ENCODE measurements at places on chromosomes 2 and 18.

DNA sequence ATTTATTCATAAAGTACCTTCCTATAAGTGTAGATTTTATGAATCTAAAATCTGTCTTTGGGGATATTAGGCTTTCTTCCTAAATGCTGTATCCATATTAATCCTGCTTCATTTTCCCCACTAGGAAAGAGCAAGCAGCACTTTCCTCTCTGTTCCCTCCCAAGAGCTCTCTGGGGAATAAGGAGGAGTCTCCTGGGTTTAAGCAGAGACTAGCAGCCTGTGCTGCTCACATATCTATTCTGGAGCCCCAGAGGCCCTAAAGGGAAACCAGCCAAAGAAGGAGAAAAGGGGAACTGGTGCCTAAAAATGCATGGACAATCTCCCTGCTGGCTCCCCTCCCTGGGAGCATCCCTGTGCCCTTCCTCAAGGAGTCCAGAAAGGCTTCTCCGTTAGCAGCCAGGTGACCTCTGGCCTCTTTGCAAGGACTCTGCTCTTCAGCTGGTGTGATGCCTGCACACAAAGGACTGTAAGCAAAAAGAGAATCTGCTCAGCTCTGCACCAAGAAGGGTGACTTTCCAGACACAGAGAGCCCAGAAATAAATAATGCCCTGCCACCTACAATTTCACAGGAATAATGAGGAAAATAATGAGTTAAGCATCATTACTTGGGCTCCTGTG is 270.6 kb downstream of the SS18 start:
- DNase-seq, result no peak

DNA sequence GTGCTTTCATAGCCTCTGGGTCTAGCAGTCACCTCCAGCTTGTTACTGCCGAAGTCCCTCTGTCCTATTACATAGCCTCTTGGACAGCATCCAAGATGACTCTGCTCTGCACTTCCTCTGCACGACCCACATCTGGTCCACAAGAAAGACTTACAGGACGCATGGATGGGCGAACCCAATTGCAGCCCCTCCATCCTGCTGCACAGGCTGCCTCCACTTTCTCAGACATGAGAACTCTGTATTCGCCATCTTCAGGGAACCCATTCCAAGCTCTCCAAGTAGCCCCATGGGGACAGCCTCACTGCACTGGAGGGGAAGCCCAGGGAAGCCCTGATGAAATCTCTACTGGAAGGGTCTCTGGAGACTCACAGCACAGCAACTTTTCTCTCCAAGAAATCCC is 172.1 kb downstream of the GFPT1 start:
- no peak for DNase-seq

GRCh38 chr2:186399082-186399644 is 86.9 kb upstream of the ZC3H15 start:
- DNase-seq, result no peak

GRCh38 chr2:138298120-138298814 is 203.3 kb upstream of the SPOPL start:
- DNase-seq, result no peak

GRCh38 chr2:41895334-41895664 is 152.5 kb upstream of the PKDCC start:
- no peak for DNase-seq

GRCh38 chr2:96138179-96139145 is at the start of gene ASTL:
ASTL (minus strand) TSS chr2:96138502; CDS start chr2:96138436, 66 bp downstream.
- peak; percentile 67 for DNase-seq

DNA sequence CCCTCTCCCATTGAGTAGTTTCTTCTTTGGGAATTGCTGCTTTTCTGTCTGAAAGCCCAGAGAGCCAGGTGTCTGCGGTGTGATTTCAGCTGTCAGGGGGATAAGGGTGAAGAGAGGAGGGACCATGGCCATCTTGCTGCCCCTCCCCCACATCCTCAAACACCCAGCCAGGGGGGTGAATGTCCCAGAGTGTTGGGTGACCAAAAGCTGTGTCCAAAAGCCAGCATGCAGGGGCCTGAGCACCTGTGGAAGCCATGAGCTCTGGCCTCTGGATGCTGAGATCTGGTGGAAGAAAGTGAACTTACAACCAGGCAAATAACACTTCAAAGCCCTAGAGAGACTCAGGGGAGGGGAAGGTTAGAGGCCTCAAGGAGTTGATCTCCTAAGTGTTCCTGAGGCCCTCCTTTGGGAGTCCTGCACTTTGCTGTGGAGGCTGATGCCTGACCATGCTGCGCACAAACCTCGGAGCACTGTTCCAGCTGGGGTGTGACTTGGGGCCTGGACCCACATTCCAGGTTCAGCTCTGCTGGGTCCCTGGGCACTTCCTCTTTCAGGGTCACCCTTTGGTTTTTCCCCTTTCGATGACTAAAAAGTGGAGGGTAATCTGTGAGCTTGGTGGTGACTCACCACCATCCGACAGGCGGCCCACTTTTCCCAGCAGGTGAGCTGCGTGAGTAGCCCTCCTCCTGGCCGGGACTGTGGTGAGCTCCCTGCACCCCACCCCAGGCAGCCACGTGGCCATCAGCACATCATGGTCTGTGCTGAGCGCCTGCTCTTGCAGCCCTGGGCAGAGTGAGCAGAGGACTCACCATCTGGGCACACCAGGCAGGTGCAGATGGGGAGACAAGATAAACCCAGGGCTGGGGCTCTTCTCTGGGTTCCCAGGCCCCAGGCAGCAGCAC is 66.8 kb upstream of the FOSL2 start:
- no peak for DNase-seq

DNA sequence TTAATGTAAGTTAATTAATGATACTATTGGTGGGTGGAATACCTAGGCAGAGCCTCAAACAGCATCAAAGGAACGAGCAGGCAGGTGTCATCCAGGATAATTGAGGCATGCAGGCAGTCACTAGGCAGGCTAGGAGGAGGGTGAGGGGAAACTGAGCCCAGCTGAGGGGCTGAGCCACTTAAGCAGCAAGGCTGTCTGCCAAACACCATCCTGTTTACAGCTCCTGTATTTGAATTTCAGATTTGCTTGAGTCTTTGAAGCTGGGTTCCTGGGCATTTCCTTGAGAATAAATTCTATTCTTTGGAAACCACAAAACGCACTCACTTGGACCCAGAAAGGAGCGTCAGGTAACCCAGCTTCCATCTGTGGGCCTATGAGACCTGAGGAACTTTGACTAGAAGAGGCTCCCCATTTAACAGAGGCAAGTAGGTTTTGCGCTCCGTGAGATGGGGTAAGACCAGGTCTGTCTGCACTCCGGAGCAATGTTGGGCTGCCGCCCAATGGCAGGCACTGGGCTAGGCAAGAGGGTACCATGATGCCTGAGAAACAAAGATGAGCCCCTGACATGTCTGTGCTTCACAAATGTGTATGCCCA is 2.0 kb downstream of the EDAR start:
- peak; percentile 20 for DNase-seq

- DNase-seq, result no peak
Measured at GRCh38 chr2:179856205-179856604, 5.2 kb downstream of the ZNF385B start.

- DNase-seq, result no peak
Measured at GRCh38 chr2:232361646-232362045, 16.9 kb upstream of the ALPP start.

- no peak for DNase-seq
Measured at GRCh38 chr2:5921081-5921642, 229.0 kb downstream of the SOX11 start.

GRCh38 chr18:34990597-34990996 is 50.6 kb upstream of the MAPRE2 start:
- no peak for DNase-seq

- DNase-seq, result no peak
Measured at GRCh38 chr2:152344579-152345195, 9.7 kb downstream of the FMNL2 start.

DNA sequence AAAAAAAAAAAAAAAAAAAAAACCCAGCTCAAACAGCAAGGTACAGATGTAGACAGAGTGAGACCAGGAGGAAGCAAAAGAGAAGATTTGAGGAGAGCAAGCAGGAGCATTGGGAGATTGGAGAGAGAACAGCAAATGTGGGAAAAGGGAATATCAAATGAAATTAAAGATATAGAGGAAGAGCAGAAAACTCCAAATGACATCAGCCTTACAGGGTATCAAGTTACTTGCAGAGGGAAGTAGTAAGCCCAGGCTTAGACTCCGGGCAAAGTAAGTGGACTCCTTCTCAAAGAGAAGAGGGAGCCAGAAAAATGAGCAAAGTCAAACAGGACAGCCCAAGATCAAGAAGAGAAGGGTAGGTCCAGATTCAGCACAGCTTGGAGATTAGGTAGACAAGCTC is 93.3 kb upstream of the PPP1CB start:
- no peak for DNase-seq

DNA sequence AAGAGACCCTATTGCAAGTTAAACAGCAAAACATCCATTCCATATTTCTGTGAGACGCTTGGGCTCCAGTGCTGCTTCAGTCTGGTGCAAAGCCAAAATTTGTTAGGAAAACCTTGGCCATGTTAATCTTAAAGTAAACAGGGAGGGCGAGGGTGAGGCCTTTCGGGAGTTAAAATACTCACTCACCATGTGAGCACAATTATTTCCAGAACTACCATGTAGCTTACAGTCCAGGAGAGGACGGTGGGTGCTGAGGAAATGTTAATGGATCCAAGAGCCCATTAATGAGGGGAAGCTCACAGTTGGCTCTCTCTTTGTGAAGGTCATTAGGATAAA is 286.4 kb downstream of the SLC8A1 start:
- DNase-seq, result no peak

DNA sequence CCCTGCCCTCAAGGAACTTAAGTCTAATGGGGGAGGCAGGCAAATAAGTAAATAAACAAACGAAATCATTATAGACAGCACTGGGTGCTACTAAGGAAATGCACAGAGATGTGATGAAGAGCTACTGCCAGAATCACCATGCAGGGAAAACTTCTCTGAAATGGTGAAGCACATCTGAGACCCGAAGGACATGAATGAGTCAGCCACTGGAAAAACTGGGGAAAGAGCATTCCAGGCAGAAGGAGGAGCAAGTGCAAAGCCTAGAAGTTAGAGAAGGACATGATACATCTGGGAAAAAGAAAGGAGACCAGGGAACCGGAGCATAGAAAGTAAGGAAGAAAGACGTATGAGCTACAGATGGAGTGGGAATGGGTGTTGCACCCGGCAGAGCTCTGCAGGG is 56.8 kb downstream of the TGFA start:
- no peak for DNase-seq

DNA sequence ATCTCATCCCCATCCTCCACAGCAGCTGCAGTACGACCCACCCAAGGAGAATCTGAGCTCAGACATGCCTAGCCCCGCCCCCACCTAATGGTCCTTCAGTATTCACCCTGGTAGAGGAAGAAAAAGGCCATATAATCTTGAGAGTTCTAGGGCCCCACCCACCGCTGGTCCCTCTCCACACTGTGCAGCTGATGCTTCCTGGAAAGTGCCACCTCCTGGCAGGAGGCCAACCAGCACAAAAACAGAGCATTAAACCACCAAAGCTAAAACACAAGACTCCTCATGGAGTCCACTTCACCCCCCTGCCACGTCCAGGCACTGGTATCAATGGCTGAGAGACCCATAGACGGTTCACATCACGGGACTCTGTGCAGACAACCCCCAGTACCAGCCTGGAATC is 40.7 kb downstream of the MC4R start:
- DNase-seq, result no peak

- DNase-seq, result no peak
Measured at GRCh38 chr2:44789971-44790721, 151.4 kb upstream of the SIX3 start.

GRCh38 chr2:47078541-47079482 is 76.3 kb downstream of the STPG4 start:
- no peak for DNase-seq

- no peak for DNase-seq
Measured at GRCh38 chr2:63814114-63814513, 27.6 kb upstream of the UGP2 start.

- no peak for DNase-seq
Measured at GRCh38 chr2:20065885-20066602, 14.6 kb upstream of the LAPTM4A start.

DNA sequence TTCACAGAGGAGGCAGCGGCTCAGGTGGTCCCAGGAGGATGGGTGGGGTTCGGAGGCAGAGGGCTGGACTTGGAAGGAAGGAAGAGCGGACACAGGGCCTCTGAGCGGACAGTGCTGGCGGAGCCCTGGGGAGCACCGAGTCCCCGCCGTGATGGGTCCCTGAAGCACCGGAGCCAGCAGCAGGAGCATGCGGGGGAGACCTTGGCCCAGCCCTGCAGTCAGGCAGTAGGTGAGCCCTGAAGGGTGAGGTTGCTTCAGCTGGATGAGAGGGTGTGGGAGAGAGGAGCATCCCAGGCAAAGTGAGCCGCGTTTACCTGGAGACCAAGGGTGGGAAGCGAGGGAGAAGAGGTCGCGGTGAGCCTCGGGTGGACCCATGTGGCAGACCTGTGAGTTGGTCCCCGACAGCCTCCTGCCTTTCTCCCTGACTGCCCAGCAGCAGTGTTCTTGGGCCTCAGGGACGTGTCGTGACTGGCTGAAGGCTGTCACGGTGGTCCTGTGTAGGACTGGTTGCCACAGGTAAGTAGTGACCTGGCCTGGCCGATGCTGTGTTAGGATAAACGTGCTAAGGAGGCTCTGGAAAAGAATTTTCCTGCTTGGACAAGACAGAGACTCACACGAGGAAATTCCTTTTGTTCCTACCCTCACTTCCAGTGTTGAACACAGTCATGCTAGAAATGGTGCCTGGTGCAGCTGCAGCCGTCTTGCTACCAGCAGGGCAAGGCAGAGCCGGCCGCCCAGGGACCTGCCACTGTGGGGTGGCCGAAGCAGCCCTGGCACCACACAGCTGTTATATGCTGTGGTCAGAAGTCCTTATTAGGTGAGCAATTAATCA is 73.0 kb downstream of the RRM2 start:
- no peak for DNase-seq

- no peak for DNase-seq
Measured at GRCh38 chr18:66495844-66496243, 108.0 kb downstream of the CDH19 start.

DNA sequence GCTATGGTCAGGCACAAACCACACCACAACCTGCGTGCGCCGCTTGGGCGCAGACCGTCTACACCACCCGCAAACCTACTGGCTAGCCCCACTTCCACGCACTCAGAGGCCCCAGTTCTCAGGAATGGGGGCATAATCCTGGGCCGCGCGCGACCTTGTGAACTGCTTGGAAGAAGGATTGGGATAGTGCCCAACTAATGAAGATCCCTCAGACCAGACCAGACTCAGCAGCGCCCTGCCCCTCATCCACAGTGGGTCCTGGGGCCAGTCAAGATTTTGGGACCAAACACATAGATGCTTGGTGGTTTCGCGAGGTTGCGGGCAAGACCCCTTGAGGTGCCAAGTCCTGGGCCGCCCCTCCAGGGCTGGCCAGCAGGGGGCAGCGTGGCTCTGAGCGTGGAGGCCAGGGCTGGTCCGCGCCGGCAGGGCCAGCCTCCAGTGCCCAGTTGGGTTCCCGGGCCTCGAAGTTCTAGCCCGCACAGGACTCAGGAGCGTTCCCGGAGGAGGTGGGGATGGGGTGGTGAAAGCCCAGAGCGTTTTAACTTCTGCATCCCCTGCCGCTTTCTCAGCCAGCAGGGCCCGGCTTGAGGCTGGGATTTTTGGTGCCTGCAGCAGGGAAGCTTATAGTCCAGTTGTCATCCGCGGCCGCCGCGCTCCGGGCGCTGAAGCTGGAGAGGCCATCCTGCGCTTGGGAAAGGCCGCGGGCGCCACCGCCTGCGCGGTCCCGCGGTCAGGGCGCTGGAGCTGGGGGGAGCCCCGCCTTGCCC is 8.3 kb downstream of the OSR1 start:
- peak; percentile 55 for DNase-seq

GRCh38 chr2:37318401-37318800 is 6.2 kb downstream of the PRKD3 start:
- no peak for DNase-seq

- DNase-seq, result no peak
Measured at GRCh38 chr2:130759906-130760753, 4.8 kb downstream of the AMER3 start.

- no peak for DNase-seq
Measured at GRCh38 chr2:167190053-167190452, 301.8 kb downstream of the XIRP2 start.

All from CD4-positive, alpha-beta T cell treated with Interleukin-15 for 4 hours (primary cell).